Myometrial cell (primary cell): ENCODE measurements at places on chromosomes 2 and 18. TPM values are rescaled to one million over a fixed set of nuclear protein-coding genes. Genes with fewer than 3 reads are reported as not detected.

Gene L3MBTL4
- total RNA-seq, result not detected in 2 replicates

Gene FHL2
- total RNA-seq, result 279 and 288 TPM in 2 replicates

Gene KCNG2
- total RNA-seq, result 1.2 and 3.0 TPM in 2 replicates

Gene RGPD8
- total RNA-seq, result 1.4 and 1.8 TPM in 2 replicates

Gene IL1R2
- 0.53 TPM in 1 of 2 replicates, not detected in the other for total RNA-seq

Gene IL1B
- 0.18 TPM in 1 of 2 replicates, not detected in the other for total RNA-seq

Gene OTX1
- not detected in 2 replicates for total RNA-seq

Gene ANKRD30BL
- total RNA-seq, result not detected in 2 replicates

Gene FTCDNL1
- 0.18 and 0.58 TPM in 2 replicates for total RNA-seq

Gene KCNJ13
- not detected in 2 replicates for total RNA-seq

Gene MYCN
- total RNA-seq, result 1.2 TPM in 1 of 2 replicates, not detected in the other

Gene INHA
- not detected in 2 replicates for total RNA-seq

Gene ZNF236
- 4.9 and 14.9 TPM in 2 replicates for total RNA-seq

Gene DPP10
- total RNA-seq, result not detected in 2 replicates

Gene GRHL1
- under 0.01 TPM in 1 of 2 replicates, not detected in the other for total RNA-seq

Gene IMP4
- 93.8 and 121 TPM in 2 replicates for total RNA-seq

Gene FLACC1
- total RNA-seq, result 0.35 TPM in 1 of 2 replicates, not detected in the other

Gene IL1RL2
- 1.1 and 1.2 TPM in 2 replicates for total RNA-seq

Gene FSIP2
- under 0.01 TPM in 1 of 2 replicates, not detected in the other for total RNA-seq

Gene ITSN2
- 9.5 and 19.0 TPM in 2 replicates for total RNA-seq

Gene KCNF1
- not detected in 2 replicates for total RNA-seq

Gene CCDC141
- not detected in 2 replicates for total RNA-seq

Gene NAGK
- total RNA-seq, result 144 and 181 TPM in 2 replicates

Gene NIF3L1
- total RNA-seq, result 28.0 and 36.0 TPM in 2 replicates

Gene TLK1
- 7.8 and 11.0 TPM in 2 replicates for total RNA-seq

Gene POTEJ
- total RNA-seq, result not detected in 2 replicates

Gene NEU2
- not detected in 2 replicates for total RNA-seq

Gene HK2
- total RNA-seq, result 1.2 and 2.3 TPM in 2 replicates

Gene FSHR
- not detected in 2 replicates for total RNA-seq

Gene SOX11
- 0.18 and 0.29 TPM in 2 replicates for total RNA-seq

Gene TGIF1
- total RNA-seq, result 121 and 125 TPM in 2 replicates

Gene SRD5A2
- total RNA-seq, result not detected in 2 replicates

Gene IER3IP1
- total RNA-seq, result 20.5 and 30.0 TPM in 2 replicates

Gene TNFRSF11A
- total RNA-seq, result not detected in 2 replicates

Gene AGXT
- not detected in 2 replicates for total RNA-seq

Gene ALPP
- total RNA-seq, result not detected in 2 replicates

Gene RNF149
- 34.0 and 34.9 TPM in 2 replicates for total RNA-seq

Gene C2orf78
- total RNA-seq, result not detected in 2 replicates

Gene MCM6
- total RNA-seq, result 35.5 and 40.2 TPM in 2 replicates

Gene WNT6
- total RNA-seq, result not detected in 2 replicates

Gene ATF2
- total RNA-seq, result 20.4 and 29.1 TPM in 2 replicates

Gene CPSF3
- 63.4 and 76.4 TPM in 2 replicates for total RNA-seq
